Peyer's patch (tissue), 4 donors: ENCODE measurements at places on chromosomes 5 and 9. TPM values are rescaled to one million over a fixed set of nuclear protein-coding genes. Genes with fewer than 3 reads are reported as not detected.

DNA sequence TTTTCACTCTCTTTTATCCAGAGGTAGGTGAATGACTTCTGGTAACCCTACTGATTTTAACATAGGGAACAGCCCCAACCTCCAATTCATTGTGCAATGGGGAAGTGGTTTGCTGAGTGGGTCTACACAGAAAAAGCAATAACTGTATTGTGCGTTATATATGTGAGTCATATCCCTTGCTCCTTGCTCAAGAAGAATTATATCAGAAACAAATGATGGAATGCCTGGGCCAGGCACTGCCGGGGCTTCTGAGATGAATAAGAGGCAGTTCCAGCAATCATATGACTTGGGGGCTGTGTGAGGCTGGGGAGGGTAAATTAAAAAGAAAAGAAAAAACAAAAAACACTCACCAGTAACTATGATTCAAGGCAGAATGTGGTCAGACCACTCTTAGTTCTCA, 79.2 kb upstream of the ABCA1 start:
- H3K36me3 ChIP-seq: no peaks in the 10 kb centered on the region
- no peak overlapping the region for H3K4me3 ChIP-seq
- H3K27me3 ChIP-seq: no peaks in the 10 kb centered on the region
- peak overlapping the region; percentile 54 for H3K27ac ChIP-seq
- no peak for DNase-seq

GRCh38 chr9:131276891-131277286, 579 bp upstream of the FAM78A start:
- DNase-seq: no peak
- peak overlapping the region; percentile 92 for H3K27ac ChIP-seq
- H3K27me3 ChIP-seq: peaks cover 3% of the 10 kb centered on the region
- no peaks in the 10 kb centered on the region for H3K36me3 ChIP-seq
- H3K4me1 ChIP-seq: no peaks in the 10 kb centered on the region

Gene HTR4
- total RNA-seq: 42.7 TPM

DNA sequence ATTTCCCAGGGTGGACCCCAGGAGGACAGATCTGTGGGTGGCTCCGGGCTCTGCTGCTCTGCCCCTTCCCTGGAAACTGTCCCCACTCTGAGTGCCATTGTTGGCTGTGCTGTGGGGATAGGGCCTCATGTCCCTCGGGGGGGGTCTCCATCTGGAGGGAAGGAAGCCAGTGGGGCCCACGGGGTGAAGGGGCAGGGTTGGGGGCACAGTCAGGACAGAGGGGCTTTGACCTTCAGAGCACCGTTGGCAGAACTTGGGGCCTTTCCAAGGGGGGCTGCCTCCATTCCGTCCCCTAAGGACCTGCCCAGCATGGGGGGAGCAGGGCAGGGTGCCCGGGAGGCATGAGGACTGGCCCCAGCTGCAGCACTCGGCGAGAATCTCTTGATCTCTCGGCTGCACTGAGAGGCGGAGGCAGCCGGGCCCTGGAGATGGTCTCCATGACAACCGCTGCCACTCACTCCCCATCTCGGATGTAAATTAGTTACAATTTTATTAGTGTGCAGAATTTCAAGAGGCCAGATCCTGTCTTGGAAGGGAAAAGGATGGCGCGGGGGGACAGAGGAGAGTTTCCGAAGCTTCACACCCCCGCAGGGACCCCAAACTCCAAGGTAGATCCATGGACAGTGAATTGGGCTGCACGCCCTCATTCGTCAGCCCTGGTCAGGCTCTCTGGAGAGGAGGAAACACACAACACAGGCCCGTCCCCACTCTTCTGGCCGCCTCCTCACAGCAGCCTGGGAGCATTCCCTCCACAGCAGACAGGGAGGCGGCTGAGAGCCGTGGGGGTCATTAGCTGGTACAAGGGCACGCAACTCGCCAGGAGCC, 216.2 kb upstream of the IER5L start:
- H3K27ac ChIP-seq: no peak overlapping the region
- H3K36me3 ChIP-seq: no peaks in the 10 kb centered on the region
- H3K4me3 ChIP-seq: no peak overlapping the region
- no peaks in the 10 kb centered on the region for H3K4me1 ChIP-seq
- DNase-seq: no peak

Gene ADAMTS2
- 90.0 TPM for total RNA-seq

GRCh38 chr9:33881635-33882034, 64.7 kb downstream of the UBE2R2 start:
- no peak overlapping the region for H3K27ac ChIP-seq
- no peaks in the 10 kb centered on the region for H3K4me1 ChIP-seq
- H3K27me3 ChIP-seq: no peaks in the 10 kb centered on the region

Gene ANKRD20A1
- total RNA-seq: 7.9 TPM

Gene SPATA31C1
- not detected for total RNA-seq

Gene DEPDC1B
- total RNA-seq: 11.7 TPM

- no peaks in the 10 kb centered on the region for H3K4me1 ChIP-seq
- no peak overlapping the region for H3K4me3 ChIP-seq
- H3K27ac ChIP-seq: no peak overlapping the region
- no peaks in the 10 kb centered on the region for H3K27me3 ChIP-seq
Measured at GRCh38 chr5:145697251-145697990, 137.7 kb downstream of the PRELID2 start.

Gene SAXO1
- total RNA-seq: not detected

DNA sequence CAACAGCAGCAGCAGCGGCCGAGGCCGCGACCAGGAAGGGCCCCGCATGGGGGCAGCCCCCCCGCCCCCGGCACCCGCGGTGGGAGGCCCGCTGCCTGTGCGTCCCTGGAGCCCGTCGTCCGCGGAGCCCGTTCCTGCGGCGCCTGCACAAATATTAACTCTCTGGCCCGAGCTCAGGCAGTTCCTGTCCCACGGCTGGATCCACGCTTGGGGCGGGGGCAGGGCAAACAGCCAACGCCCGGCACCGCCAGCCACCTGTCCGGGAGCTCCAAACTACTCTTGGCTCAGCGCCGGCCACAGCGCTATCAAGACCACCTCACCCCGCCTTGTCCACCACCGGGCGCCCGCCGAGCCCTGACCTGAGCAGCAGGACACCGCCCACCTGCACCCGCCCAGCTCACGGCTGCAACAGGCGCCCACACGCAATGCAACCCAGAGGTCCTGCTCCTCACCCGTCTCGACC, at the start of gene LRRC26:
Gene LRRC26, minus strand, starts transcription at position 156 of the 463 bp plus-strand sequence. Its CDS starts 108 bp downstream, at position 48.
- H3K27ac ChIP-seq: no peak within 1 kb of the TSS
- peaks cover 6% of the 10 kb centered on the region for H3K4me1 ChIP-seq
- DNase-seq: no peak
- H3K4me3 ChIP-seq: peak within 1 kb of the TSS; percentile 55
- H3K27me3 ChIP-seq: no peaks in the 10 kb centered on the region
- no peaks in the 10 kb centered on the region for H3K36me3 ChIP-seq

DNA sequence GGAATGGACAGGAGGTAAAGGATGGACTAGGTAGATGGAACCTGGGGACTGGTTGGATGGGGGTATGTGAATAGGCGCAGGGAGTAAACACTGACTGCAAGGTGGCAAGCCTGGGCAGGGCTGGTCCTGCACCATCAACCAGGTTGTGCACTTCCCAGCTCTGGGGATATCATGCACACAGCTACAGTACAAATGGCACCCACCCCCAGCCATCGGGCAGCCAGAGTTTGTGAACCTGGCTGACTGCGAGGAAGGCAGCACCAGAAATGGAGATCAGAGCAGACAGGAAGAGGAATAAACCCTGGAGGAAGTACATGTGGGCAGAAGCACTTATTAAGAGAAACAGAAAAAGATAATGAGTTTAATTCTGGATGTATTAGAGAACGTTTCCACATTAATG, 229.1 kb downstream of the ESM1 start:
- H3K27ac ChIP-seq: no peak overlapping the region
- H3K4me3 ChIP-seq: no peak overlapping the region
- no peaks in the 10 kb centered on the region for H3K36me3 ChIP-seq
- no peaks in the 10 kb centered on the region for H3K4me1 ChIP-seq

Gene PAEP
- not detected for total RNA-seq

- DNase-seq: no peak
- H3K4me1 ChIP-seq: no peaks in the 10 kb centered on the region
- no peak overlapping the region for H3K27ac ChIP-seq
- H3K36me3 ChIP-seq: no peaks in the 10 kb centered on the region
- no peaks in the 10 kb centered on the region for H3K27me3 ChIP-seq
Measured at GRCh38 chr9:112084334-112084733, 90.8 kb downstream of the SUSD1 start.

Gene STKLD1
- total RNA-seq: 0.94 TPM

Gene CBY3
- total RNA-seq: not detected

Gene PARP8
- 30.8 TPM for total RNA-seq

DNA sequence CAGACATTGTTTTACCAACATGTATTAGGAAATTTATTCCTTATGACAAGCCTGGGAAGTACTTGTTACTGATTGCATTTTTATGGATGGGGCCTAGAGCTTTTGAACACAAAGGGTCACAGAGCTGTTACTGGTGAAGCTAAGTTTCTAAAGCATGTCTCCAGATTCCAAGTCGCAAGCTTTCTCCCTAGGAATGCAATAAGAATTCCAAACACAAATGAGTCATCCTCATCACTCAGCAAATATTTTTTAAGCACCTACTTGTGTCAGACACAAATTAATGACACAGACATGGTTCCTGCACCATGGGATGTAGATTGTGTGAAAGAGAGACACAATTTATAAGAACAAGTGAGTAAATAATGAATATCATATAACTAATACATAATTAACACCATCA, 11.0 kb upstream of the SH3RF2 start:
- no peaks in the 10 kb centered on the region for H3K36me3 ChIP-seq
- H3K27me3 ChIP-seq: no peaks in the 10 kb centered on the region
- no peak overlapping the region for H3K27ac ChIP-seq

DNA sequence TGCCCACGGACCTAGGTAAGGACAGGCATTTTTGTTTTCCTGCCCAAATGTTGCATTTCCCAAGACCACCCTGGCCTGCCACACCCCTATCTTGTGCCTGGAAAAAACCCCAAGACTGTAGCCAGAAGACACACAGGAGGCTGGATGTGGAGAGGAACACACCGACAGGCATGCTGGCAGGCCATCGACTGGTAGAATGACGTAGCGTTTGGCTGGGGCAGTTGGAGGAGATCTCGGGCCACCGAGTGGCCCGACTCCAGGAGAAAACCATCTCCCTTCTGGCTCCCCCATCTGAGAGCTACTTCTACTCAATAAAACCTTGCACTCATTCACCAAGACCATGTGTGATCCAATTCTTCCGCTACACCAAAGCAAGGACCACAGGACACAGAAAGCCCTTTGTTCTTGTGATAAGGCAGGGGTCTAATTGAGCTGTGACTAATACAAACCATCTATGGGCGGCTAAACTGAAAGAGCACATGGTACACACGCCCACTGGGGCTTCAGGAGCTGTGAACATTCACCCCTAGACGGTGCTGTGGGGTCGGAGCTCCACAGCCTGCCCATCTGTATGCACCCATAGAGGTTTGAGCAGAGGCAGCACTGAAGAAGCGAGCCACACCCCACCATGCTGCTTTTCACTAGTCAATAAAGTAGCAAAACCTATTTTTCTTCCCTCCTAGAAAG, 38.9 kb upstream of the N4BP3 start:
- DNase-seq: no peak
- H3K27ac ChIP-seq: no peak overlapping the region
- H3K36me3 ChIP-seq: no peaks in the 10 kb centered on the region
- H3K27me3 ChIP-seq: no peaks in the 10 kb centered on the region
- H3K4me1 ChIP-seq: no peaks in the 10 kb centered on the region

Gene GABRG2
- not detected for total RNA-seq

DNA sequence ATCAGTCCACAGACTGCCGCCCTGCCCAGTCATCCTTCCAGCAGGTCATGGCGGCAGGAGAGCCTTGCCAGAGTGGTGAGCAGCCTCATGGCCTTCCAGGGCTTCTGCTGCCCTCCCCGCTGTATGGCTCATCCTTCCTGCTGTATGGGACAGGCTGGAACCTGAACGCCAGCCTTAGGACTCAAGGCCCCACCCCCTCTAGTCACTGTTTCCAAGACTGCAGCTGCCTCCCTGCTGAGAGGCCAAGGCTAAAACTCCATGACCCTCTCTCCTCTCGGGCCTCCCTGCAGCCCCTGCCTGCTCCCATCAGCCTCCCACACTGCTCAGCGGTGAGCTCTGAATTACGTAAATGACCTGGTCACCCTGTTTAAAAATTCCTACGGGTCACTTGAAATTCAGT, 227.5 kb downstream of the AGTPBP1 start:
- no peak overlapping the region for H3K4me3 ChIP-seq
- H3K36me3 ChIP-seq: no peaks in the 10 kb centered on the region
- H3K27ac ChIP-seq: no peak overlapping the region
- no peaks in the 10 kb centered on the region for H3K4me1 ChIP-seq
- no peak for DNase-seq

DNA sequence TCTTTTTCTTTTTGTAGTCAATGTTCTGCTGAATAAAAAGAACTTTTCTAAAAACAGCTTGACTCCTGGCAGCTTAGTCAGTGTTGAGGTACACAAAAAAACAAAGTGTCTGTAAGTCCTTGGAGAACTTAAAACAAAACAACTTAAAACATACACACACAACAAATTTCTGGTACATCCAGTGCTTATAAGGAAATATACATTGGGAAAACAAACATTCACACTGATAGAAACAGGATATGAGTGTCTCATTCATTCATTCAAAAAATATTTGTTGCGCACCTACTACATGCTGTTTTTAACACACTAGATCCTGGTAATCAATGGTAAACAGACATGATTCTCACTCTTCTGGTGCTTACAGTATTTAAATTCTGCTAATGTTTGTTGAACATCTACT, 27.4 kb upstream of the MEGF9 start:
- H3K36me3 ChIP-seq: no peaks in the 10 kb centered on the region
- no peaks in the 10 kb centered on the region for H3K4me1 ChIP-seq
- H3K27me3 ChIP-seq: no peaks in the 10 kb centered on the region

DNA sequence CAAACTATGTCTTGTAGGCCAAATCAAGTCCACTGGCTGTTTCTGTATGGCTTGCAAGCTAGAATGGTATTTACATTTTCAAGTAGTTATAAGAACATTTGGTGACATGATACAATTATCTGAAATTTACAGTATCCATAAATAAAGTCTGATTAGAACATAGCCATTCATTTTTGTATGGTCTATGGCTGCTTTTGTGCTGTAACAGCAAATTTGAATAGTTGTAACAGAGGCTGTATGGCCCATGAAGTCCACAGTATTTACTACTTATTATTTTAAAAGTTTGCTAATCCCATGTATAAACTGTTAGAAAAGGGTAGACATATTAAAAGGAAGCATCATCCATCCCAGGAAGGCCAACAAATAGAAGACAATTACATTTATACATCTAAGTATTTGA, 17.7 kb downstream of the DHX29 start:
- H3K4me1 ChIP-seq: no peaks in the 10 kb centered on the region
- no peak overlapping the region for H3K4me3 ChIP-seq
- no peak overlapping the region for H3K27ac ChIP-seq
- no peaks in the 10 kb centered on the region for H3K36me3 ChIP-seq

Gene CACNA1B
- total RNA-seq: 0.13 TPM

Gene SUSD3
- 9.2 TPM for total RNA-seq

DNA sequence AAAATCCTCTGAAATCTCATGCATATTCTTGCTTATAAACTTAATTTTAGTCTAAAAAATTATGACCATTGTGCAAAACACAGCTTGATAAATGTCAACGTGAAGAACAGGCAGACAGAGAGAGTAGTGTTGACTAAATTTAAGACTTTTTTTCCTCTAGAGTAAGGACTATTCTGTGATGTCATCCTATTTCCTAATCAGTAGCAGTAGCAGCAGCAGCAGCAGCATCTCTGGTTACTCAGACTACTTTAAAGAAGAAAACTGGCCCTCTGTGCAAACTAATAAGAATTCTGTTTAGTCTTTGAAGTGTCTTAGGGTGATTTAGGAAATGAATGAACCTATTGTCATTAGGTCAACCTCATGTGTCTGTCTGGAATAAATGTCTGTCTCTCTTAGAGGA, 403.0 kb downstream of the HINT1 start:
- H3K27me3 ChIP-seq: no peaks in the 10 kb centered on the region
- no peak overlapping the region for H3K27ac ChIP-seq
- no peak overlapping the region for H3K4me3 ChIP-seq
- no peaks in the 10 kb centered on the region for H3K36me3 ChIP-seq
- H3K4me1 ChIP-seq: no peaks in the 10 kb centered on the region

Gene IL9
- not detected for total RNA-seq
